ENCODE measurements at places on chromosomes 12 and 14.

- no peak for DNase-seq
Observed at GRCh38 chr12:94634717-94635116, 15.6 kb downstream of the TMCC3 start.

DNA sequence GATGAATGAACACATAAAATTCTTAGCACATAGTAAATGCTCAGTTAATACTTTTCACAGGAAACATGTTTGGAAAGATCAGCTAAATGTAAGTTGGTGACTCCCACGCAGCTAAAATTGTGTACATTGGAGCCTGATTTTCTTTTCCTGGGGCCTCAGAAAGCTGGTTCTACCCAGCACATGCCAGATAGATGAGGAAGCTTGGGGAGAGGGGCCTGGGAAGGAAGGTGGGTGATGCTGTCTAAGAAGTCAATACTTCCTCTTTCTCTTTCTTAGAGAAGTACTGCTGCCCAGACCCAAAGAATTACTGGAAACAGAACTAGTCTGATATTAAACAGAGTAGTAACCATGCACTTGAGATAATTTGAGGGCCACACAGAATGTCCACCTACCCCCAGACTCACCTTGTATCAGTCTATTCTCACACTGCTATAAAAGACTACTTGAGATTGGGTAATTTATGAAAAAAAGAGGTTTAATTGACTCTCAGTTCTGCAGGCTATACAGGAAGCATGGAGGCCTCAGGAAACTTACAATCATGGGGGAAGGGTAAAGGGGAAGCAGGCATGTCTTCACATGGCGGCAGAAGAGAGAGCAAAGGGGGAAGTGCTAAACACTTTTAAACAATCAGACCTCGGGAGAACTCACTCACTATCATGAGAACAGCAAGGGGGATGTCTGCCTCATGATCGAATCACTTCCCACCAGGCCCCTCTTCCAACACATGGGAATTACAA lies 123.3 kb upstream of the MED13L start:
- DNase-seq, result no peak

DNA sequence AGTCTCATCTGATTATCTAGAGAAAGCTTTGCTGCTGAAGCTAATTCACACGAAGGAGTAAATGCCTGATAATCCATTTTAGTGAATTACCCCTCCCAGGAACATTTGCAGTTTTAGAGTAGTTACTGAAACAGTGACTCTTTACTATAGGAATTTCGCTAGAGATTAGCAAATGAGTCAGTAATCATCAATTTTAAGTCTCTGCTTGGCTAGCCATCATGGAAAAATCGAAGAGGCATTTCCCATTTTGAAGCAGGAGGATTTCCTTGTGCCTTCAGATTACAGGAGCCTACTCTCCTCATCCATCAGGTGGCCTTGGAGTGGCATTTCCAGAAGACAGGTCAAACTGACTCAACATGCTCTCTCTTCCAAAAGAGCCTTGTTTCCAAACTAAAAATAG lies 154.5 kb downstream of the EGLN3 start:
- DNase-seq, result no peak

DNA sequence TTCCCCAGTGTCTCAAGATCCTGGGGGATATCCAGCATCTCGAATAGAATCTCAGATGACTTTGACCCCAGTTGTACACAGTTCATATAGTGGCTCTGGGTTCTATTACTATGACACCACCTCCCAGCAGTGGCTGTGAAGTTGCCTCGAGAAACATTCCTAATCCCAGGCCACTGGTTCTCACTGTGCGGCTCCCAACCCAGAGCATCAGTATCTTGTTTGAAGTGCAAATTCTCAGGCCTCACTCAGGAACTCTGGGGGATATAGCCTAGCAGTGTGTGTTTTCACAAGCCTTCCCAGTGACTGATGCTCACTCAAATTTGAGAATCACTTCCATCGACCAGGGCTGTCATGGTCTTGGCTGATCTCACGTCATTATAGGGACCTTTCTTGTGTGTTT lies 69.3 kb upstream of the IGF1 start:
- no peak for DNase-seq

GRCh38 chr12:124174451-124175348 lies 120.2 kb upstream of the RFLNA start:
- DNase-seq, result no peak

- no peak for DNase-seq
Observed at GRCh38 chr12:119721306-119721705, 53.4 kb downstream of the PRKAB1 start.

GRCh38 chr14:103679351-103679750 lies 35.9 kb downstream of the XRCC3 start:
- DNase-seq, result peak; percentile 36

DNA sequence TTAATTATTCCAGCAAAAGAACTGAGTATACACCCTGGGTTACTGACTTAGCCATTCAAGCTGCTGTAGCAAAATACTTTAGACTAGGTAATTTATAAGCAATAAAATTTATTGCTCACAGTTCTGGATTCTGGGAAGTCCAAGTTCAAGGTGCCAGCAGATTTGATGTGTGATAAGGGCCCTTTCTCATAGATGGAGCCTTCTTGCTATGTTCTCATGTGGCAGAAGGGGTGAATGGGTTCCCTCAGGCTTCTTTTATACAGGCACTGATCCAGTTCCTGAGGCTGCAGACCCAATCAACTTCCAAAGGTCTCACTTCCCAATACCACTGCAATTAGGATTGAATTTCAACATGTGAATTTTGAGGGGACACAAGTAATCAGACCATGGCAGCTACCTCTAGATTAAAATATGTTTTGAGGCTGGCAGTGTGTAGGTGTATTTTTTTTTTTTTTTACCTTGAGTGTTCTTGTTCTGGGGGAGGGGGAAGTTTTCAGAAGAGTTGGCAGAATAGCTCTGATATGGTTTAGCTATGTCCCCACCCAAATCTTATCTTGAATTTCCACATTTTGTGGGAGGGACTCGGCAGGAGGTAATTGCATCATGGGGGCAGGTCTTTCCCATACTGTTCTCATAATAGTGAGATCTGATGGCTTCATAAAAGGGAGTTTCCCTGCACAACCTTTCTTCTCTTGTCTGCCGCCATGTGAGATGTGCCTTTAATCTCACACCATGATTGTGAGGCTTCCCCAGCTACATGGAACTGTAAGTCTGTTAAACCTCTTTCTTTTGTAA lies 178.2 kb downstream of the RASSF9 start:
- DNase-seq, result no peak

DNA sequence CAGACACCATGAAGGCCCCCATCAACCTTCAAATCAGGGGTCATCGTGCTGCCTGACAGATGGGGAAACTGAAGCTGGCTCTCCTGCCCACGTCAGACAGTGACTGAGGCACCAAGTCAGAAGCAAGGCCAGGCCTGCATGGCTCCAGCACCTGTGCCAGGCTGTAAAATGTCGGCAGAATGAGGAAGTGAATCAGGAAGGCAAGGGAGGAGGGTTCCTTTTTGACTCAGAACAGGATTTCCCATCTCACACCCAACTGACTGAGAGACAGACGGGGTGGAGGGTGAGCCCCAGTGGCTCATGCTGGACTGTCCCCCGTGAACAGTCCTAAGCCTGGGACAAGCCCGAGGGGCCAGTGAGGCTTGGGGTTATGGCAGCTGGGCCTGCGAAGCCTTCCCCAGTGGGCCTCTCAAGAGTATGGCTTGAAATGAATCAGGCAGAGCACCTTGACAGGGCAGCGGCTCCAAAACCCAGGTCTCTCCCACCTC lies 20.9 kb downstream of the SYNE3 start:
- peak; percentile 23 for DNase-seq

DNA sequence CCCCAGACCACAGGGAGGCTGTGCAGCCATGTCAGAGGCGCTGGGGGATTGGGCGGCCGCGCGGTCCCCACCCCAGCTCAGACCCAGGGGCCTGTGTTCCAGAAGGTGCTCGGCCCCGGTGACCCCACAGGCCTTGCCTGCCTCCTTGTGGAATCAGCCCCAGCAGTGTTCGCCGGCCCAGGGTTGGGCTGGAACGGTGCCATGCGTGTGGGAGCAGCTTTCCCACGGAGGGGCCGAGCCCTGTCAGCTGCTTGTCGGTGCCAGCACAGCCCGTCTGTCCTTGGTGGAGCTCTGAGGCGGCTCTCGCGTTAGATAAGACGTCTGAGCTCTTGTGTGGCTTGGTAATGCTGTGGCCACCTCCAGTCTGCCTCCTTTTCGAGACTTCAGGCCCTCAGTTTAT lies 8.5 kb downstream of the ZFYVE21 start:
- no peak for DNase-seq

DNA sequence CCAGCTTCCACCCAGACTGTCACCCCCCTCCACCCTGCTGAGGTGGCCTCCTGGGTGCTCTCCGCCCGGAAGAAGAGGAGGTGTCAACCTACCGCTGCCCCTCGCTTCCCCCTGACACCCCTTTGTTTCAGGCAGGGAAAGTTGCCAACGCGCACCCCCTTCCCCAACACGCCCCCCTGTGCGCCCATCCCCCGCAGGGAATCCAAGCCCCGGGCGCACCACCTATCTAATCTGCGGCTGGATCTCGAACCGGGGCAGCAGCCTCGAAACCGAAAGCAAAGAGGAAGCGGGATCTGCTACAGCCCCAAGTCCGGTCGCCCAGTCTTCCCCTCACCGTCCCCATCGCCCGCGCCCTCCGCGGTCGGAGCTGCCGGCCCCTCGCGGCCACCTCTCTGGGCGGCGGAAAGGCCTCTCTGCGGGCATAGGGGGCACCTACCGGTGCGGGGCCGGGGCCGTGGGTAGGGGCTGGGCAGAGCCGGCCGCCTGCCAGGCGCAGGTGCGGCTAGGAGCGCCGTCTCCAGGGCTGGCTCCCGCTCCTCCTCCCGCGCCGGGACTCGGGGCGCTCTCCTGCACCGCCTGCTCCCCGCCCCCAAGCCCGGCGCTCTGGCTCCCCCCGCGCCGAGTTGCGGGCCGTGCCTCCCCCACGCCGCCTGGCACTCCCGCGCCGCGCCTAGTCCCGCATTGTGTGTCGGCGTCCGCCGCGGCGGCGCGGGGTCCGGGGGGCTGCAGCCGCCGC lies 18.3 kb upstream of the PLEKHH1 start:
- DNase-seq, result peak; percentile 47

Data from activated naive CD4-positive, alpha-beta T cell treated with Interleukin-2 at 50 U/mL for 16 hours (primary cell).